ENCODE measurements at places on chromosomes 4 and X. TPM values are rescaled to one million over a fixed set of nuclear protein-coding genes. Genes with fewer than 3 reads are reported as not detected.

DNA sequence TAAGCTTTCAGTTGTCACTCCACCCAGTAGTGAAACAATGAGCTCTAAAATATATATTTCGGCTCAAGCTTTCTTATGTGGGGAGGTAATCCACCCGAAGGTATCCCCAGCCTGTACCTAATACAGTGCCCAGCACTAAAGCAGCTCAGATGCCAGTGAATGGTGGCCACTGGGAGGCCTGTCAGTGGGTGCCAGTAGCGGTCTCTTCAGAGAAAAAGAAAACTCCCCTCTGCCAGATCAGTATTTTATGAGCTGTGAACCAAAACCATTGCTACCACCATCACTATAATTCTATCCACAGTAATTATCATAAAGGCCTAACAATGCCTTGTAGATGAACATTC lies 835 bp upstream of the NFKB1 start:
- H3K36me3 ChIP-seq = no peaks in the 10 kb centered on the region
- H3K4me1 ChIP-seq = peaks cover 38% of the 10 kb centered on the region
- peak overlapping the region; percentile 89 for H3K4me3 ChIP-seq
- no peaks in the 10 kb centered on the region for H3K27me3 ChIP-seq
- DNase-seq = no peak
- H3K27ac ChIP-seq = peak overlapping the region; percentile 96

The EPGN gene
- total RNA-seq = 1.6 TPM

The CORIN gene
- 0.63 TPM for total RNA-seq

DNA sequence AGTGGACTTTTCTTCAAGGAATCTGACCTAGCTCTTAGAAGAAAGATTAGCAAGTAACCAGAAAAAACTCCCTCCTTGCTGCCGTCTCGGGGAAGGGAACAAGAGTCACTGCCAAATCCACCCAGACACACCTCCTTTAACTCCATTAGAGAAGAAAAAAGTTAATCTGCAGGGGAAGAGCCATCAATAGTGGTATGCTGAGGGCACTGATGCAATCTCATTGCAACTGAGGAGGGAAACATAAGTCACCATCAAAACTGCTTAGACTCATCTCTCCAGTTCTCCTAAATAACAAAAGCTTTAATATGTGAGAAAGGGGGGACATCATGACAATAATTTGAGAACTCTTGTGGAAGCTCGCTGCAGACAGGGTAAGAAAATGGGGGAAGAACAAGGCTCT lies 49.3 kb upstream of the MAGED4B start:
- no peaks in the 10 kb centered on the region for H3K4me1 ChIP-seq
- no peak overlapping the region for H3K4me3 ChIP-seq
- H3K36me3 ChIP-seq = no peaks in the 10 kb centered on the region

The ALAS2 gene
- total RNA-seq = not detected

DNA sequence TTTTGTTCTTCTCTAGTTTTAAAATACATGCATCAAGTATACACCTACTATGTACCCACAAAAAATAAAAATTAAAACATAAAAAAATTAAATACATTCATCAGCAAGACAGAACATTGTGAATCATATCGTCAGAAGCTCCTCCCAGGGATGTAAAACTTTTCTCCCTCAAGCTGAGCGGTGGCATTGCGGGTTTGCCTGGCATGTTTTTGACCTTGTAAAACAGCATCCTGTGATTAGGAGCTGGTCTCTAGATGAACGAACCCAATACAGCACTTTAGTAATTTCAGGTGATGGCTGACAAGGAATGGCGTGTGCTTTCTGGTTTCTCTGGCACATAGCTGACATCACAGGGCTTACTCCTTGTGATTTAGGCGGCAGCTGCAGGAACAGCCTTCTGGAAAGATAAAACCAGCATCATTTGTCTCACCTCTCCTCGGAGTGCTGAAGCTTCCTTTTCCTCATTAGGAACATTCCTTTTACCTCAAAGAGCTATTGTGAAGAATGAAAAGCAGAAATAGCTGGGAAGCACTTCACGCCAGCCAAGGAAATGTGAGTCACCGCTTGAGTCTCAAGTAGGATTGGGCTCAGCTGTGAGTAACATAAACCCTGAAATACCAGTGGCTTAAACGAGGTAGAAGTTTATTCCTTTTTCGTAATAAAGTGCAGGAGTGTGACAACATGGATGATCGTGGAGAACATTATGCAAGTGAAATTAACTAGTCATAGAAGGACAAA lies 44.3 kb downstream of the NYX start:
- peak overlapping the region; percentile 51 for H3K4me3 ChIP-seq
- H3K4me1 ChIP-seq = no peaks in the 10 kb centered on the region
- no peaks in the 10 kb centered on the region for H3K27me3 ChIP-seq
- DNase-seq = no peak

DNA sequence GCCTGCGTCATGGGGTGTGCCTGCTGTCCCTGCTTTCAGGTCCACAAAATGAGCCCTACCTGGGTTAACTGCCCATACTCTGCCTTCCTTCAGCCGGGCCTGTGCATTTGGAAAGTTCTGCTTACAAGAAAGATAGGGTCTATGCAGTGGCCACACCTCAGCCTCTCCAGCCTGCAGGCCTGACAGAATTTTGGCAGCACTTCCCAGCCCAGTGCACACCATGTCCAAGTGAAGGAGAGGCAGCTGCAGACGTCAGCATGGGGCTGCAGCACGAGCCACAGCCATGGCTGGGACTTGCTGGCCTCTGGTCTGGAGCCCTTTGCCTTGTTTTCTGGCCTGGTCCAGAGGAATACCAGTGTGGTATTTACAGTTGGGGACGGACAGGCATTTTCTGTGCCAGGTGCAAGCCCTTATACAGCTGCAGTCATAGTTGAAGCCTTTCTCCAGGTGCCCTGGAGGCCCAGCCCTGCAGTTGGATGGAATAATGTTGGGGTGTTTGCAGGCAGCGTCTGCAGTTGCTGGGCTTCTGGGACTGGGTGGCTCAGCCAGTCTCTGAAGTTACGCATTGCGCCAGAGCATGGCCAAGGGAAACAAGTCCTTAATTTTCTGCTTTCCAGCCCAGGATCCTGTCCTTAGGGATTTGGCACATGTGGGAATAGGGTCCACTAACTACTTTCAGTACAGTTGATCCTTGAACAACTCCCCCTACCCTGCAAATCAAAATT lies 26.2 kb downstream of the JADE1 start:
- no peaks in the 10 kb centered on the region for H3K27me3 ChIP-seq
- H3K36me3 ChIP-seq = peaks cover 6% of the 10 kb centered on the region
- no peak for DNase-seq
- peaks cover 30% of the 10 kb centered on the region for H3K4me1 ChIP-seq
- peak overlapping the region; percentile 35 for H3K27ac ChIP-seq

The SMARCA5 gene
- total RNA-seq = 75.8 TPM

The MAML3 gene
- 7.3 TPM for total RNA-seq

DNA sequence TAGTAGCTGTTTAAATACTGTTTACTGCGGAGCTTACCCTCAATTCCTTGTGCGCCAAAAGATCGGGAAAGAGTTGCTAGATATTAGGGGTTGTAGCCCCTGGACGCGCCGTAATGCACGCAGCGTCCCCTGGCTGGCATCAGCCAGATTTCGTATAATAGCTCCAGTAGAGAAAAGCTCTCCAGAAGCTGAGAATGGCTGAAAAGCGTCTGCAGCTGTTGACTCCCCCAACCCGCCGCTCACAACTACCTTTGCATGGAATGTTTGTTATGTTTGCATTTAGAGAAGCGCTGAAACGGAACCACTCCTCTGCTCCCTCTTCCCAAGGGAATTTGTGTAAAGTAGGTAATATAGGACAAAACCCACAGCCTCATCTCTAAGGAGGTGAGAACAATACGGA lies 3.7 kb downstream of the DOCK11 start:
- H3K4me3 ChIP-seq = peak overlapping the region; percentile 85
- no peaks in the 10 kb centered on the region for H3K27me3 ChIP-seq
- peaks cover 9% of the 10 kb centered on the region for H3K4me1 ChIP-seq

DNA sequence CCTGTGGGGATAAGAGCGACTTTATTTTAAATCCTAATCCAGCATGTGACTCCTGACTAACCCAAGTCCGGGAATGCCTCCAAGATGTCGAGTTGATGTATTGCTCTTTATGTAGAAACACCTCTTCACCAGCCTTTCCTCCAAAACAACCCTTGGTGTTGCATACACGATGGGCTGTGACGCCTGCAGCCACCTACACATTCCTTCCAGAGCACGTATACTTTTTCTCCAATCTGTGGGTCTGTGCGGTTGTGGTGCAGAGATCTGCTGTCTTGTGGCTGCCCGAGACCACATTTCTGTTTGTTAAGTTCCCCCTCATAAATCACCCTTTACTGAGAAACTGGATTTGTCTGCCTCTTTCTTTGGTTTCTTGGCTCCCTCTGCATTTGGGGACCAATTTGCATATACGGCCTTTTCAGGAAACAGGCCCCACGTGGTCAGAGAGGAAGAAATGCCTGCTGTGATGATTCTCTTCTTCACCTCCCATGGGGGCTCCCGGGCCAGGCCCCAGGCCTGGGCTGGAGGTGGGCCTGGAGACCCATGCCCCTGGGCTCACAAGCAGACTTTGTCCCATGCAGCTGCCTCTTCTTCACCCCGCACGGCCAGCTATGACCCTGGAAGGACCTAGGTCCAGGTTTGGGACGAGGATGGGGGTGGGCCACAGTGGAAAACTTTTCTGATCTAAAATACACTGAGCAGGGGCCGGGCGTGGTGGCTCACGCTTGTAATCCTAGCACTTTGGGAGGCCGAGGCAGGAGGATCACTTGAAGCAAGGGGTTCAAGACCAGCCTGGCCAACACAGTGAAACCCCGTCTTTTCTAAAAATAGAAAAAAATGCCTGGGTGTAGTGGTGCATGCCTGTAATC lies 21.4 kb upstream of the AFAP1 start:
- H3K4me1 ChIP-seq = peaks cover 32% of the 10 kb centered on the region
- H3K27me3 ChIP-seq = no peaks in the 10 kb centered on the region
- peak overlapping the region; percentile 62 for H3K27ac ChIP-seq
- DNase-seq = peak; percentile 46
- no peaks in the 10 kb centered on the region for H3K36me3 ChIP-seq
- H3K4me3 ChIP-seq = peak overlapping the region; percentile 13

The SUV39H1 gene
- total RNA-seq = 3.5 TPM

Data from thoracic aorta (tissue), 2 donors.